ENCODE measurements at places on chromosomes 3 and 15. TPM values are rescaled to one million over a fixed set of nuclear protein-coding genes. Genes with fewer than 3 reads are reported as not detected.

The CX3CR1 gene
- not detected for total RNA-seq

The ECE2 gene
- total RNA-seq: not detected

The PLIN1 gene
- total RNA-seq: 0.17 TPM

The CDHR4 gene
- total RNA-seq: 0.33 TPM

The MKRN3 gene
- 1.3 TPM for total RNA-seq

The PRR20G gene
- not detected for total RNA-seq

The IMPG2 gene
- 0.19 TPM for total RNA-seq

The ADCY5 gene
- 0.67 TPM for total RNA-seq

The SPATA12 gene
- total RNA-seq: 0.21 TPM

The RPN1 gene
- 214 TPM for total RNA-seq

The BFSP2 gene
- total RNA-seq: not detected

The CEMIP gene
- total RNA-seq: 1.3 TPM

The NAA50 gene
- 201 TPM for total RNA-seq

The OCA2 gene
- 0.33 TPM for total RNA-seq

The KIF15 gene
- 0.67 TPM for total RNA-seq

The PARP15 gene
- total RNA-seq: not detected

The P3H2 gene
- 174 TPM for total RNA-seq

The CLDN16 gene
- 1.3 TPM for total RNA-seq

The SPINK8 gene
- total RNA-seq: not detected

The SEMA4B gene
- total RNA-seq: 44.3 TPM

The SLC9C1 gene
- total RNA-seq: 0.47 TPM

The CCDC39 gene
- total RNA-seq: not detected

The C3orf85 gene
- total RNA-seq: not detected

The GPR87 gene
- 78.7 TPM for total RNA-seq

The RTP3 gene
- total RNA-seq: not detected

The FBLN2 gene
- 2.2 TPM for total RNA-seq

The HAUS2 gene
- total RNA-seq: 33.1 TPM

The BMF gene
- 1.5 TPM for total RNA-seq

The NR1I2 gene
- not detected for total RNA-seq

The SLCO2A1 gene
- 2.2 TPM for total RNA-seq

The COL6A5 gene
- total RNA-seq: not detected

The ZIC1 gene
- total RNA-seq: under 0.01 TPM

The ADAMTS17 gene
- total RNA-seq: 1.7 TPM
